ENCODE measurements at places on chromosomes 1 and 21. TPM values are rescaled to one million over a fixed set of nuclear protein-coding genes. Genes with fewer than 3 reads are reported as not detected.

- no peak for DNase-seq
Observed at GRCh38 chr1:48691429-48692001, 85.2 kb downstream of the BEND5 start.

DNA sequence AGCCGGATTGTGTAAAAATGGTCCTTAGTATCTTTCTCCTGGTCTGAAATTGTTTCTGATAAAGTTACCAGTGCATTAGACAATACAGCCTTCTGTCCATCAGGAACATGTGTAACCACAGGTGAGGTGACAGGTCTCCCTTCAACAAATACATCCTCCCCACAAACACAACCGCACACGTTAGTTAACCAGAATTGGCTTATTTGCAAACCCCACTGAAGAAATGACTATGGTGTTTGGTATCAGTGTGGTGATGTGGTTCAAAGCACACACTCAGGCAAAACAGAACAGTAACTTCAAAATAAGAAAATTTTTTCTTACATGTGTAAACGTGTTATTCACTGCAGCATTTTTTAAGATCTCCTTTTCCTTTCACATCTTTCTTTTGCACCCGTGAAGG, 517.2 kb upstream of the NR5A2 start:
- no peak for DNase-seq

TCHH gene
- not detected for total RNA-seq

GRCh38 chr1:6459850-6460265, 6.1 kb downstream of the TNFRSF25 start:
- no peak for DNase-seq

- no peak for DNase-seq
Observed at GRCh38 chr1:219837994-219838294, 90.4 kb downstream of the SLC30A10 start.

DNA sequence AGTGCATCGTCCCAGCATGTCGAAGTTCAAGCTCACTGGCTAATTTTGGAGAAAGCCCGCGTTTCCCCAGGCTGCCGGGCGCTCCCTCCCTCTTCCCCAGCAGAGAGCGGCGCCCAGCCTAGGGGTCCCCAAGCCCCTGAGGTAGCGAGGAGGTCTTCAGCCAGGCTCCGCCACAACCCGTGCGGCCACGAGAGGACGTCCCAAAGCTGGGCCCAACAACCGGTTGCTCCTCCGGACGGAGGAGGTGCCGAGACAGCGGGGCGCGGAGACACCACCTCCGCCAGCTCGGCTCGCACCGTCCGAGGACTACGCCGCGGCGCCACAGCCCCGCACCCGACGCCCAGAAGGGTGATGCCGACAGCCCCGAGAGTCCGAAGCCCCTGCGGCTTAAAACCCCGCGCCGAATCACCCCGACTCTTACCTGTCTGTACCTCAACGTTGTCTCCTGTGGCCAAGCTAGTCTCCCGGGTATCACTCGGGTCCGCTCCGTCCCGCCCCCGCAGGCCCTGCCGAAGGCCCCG, at the start of gene DENND2C:
Gene DENND2C, minus strand, starts transcription at position 488 of the 521 bp plus-strand sequence. CDS start 44,065 bp downstream, outside the sequence.
- DNase-seq = no peak

GTF2B gene
- total RNA-seq = 67.7 TPM

- no peak for DNase-seq
Observed at GRCh38 chr1:11704194-11704529, 12.7 kb downstream of the DRAXIN start.

NFASC gene
- 12.5 TPM for total RNA-seq

DNA sequence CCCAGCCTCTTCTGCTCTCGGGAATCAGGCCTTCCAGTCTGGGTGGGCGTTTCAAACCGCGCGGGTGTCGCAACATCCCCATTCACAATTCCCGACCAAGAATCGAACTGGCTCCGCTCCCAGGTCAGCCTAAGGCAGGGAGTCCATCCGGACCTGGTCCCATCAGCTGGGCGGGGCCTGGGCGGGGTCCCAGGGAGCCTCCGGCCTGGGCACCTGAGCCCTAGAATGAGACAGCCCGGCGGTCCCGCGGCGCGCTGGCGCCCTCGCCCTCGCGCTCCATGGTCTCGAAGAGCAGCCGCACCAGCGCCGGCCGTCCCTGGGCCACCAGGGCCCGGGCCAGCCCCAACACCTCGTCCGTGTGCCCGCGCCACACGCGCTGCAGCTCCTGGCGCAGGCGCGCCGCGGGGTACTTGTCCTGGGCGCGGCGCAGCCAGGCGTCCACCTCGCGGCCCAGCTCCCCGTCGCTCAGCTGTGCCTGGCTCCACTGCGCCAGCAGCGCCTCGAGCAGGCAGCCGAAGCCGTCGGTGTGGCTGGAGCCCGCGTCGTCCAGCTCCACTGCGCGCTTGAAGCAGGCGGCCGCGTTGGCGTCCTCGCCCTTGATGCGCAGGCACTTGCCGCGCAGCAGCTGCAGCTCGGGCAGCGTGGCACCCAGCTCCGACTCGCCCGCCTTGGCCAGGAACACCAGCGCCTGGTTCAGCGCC, 16.9 kb upstream of the PARS2 start:
- DNase-seq = no peak

ZSWIM5 gene
- total RNA-seq = 0.45 TPM

FCRL1 gene
- total RNA-seq = 2.4 TPM

MMP23B gene
- total RNA-seq = 19.3 TPM

GPR25 gene
- total RNA-seq = not detected

DNA sequence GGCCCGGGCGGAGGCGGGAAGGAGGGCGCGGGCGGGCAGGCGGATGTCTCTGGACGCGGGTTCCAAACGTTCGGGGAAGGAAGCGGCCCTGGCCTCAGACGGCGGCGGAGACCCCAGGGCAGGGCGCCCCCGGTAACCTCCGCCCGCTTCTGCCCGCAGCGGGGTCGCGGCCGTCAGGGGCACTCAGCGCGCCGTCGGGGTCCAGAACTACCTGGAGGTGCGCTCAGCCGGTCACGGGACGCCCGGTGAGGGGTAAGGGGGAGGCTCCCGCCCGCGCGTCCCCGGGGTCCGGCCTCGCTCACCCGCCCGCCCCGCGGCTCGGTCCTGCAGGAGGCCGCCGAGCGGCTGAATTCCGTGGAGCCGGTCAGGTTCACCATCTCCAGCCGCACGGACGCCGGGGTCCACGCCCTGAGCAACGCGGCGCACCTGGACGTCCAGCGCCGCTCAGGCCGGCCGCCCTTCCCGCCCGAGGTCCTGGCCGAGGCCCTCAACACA, 406 bp downstream of the PUSL1 start:
- DNase-seq = no peak

GRCh38 chr1:165862448-165862847, 35.0 kb downstream of the UCK2 start:
- DNase-seq = peak; percentile 70

GRCh38 chr1:213678348-213678747, 309.4 kb upstream of the PROX1 start:
- no peak for DNase-seq

INSRR gene
- not detected for total RNA-seq

- DNase-seq = no peak
Observed at GRCh38 chr1:1401457-1402010, 2.4 kb upstream of the CCNL2 start.

ATP1A4 gene
- not detected for total RNA-seq

DNA sequence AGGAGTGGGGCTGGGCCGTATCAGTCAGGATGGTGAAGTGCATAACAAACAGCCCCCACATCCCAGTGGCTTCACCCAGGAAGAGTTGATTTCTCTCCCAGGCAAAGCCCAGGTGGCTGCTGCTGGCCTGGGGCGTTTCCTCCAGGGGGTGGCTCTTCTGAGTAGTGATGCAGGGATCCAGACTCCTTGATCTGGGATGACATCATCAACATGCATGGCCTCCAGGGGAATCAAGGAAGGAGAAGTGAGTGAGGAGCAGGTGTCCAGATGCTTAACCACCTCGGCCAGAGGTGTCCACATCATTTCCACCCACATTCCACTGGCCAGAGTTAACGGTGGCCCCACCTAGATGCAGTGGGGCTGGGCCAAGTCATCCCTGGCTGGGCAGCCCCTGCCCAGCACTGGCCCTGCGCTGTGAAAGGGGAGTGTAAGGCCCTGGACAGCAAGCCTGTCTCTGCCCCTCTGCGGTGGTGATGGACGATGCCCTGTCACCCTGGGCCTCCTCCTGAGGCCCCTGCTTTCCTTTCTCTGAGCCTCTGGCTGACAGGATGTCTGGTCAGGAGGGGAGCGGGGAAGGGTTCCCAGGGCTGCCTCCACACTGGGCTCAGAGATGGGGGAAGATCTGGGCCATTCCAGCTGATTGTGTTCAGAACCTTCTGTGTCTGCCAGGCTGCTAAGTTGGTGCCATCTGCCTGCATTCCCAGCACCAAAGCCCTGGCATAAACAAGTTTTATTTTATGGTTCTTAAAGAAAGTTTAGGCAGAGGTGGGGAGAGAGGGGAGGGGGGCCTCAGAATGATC, 598.2 kb downstream of the MATN1 start:
- no peak for DNase-seq

DNA sequence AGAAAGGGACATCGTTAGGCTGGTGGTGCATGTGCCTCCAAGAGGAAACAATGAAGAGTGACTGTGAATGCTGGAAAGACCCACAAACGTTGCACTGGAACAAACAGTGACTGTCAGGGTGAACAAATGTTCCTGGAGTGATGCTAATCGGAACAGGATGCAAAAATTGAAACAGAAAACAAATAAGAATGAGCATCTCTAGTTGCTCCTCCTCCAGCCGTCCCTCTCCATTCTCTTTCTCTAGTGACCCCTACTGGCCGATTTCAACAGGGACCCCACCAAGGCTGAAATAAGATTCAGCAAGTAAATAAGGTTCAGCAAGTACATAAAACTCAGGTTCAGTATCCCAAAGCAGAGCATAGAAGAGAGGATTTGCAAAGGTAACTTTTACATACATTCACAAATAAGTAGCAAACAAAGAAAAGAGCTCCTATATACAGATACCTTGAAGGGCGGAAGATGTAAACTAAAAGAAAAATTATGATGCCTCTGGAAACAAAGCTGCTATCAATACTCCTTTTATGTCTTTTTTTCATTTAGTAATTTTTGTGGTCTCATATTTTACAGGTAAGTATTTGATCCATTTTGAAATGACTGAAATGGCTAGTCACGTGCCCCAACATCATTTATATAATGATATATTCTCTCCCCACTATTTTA, 836.1 kb upstream of the ADAMTS5 start:
- peak; percentile 47 for DNase-seq

DNA sequence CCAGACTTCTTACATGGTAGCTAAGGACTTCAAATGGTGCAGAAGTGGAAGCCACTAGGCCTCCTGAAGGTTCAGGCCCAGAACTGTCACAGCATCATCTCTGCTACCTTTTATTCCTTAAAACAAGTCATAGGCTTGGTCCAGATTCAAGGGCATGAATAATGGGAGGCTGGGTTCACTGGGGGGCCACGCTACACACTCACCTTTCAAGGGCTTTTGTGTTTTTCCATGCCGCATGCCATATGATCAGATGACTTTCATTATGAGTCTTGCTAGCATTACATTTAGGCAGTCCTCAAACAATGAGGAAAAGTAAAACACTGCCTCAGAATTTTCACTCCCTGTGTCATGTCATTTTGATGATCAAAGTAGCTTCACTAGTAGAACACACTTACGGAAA, 83.4 kb downstream of the VPS26C start:
- DNase-seq = no peak

All from stomach (tissue), 19 donors.